ENCODE measurements at places on chromosomes 3 and 15.
A peak's percentile ranks its signal among the peaks of the same experiment; 100 is the strongest.

DNA sequence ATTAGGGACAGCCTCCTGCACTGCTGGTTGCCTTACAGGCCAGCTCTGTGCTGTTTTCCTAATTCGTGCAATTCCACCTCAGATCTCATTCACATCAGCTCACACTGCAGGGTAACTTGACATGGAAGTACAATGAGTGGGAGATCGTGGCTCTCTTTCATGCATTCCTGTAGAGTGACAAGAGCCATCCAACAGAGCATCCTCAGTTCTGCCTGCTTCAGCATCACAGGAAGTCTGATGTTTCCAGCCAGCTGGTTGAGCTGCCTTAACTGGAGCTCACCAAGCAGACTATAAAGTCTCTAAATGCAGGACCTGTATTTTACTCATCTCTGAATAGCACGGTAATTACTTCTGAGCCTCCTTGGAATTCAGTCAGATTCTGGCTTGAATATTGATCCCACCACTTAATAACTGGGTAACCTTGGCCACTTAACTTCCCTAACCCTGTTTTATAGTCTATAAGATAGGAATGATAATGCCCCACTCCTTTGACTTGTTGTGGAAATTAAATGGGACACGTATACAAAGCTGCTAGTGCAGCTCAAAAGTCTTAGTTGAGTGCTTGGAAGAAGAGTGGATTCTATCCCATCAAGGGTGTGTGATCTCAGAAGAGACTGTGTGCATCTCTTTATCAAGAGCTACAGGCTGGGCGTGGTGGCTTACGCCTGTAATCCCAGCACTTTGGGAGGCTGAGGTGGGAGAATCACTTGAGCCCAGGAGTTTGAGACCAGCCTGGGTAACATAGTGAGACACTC, 1.4 kb upstream of the DIS3L start:
- no peak for DNase-seq

DNA sequence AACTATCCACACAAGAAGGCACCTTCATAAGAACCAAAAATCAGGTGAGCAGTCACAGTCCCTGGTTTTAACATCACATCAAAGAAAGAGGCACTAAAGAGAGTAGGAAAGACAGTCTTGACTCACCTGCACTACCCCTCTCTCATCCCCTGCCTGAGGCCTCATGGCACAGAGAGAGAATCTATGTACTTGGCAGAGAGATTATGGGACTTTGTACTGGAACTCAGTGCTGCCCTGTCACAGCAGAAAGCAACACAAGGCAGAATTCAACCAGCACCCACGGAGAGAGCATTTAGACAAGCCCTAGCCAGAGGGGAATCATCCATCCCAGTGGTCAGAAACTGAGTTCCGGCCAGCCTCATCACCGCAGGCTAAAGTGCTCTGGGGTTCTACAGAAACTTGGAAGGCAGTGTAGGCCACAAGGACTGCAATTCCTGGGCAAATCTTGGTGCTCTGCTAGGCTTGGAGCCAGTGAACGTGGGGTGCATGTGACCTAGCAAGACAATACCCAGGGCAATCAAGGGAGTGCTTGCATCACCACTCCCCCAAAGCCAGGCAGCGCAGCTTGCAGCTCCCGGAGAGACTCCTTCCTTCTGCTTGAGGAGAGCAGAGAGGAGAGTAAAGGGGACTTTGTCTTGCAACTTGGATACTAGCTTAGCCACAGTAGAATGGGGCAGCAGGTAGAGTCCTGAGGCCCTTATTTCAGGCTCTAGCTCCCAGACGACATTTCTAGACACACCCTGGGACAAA, 8.5 kb upstream of the RUVBL1 start:
- DNase-seq = no peak

- peak; percentile 44 for DNase-seq
These were observed 9.6 kb upstream of the PSMD2 start for GRCh38 chr3:184289426-184289938.

- DNase-seq = no peak
These were observed 234.8 kb upstream of the WNT5A start for GRCh38 chr3:55721716-55722484.

- DNase-seq = no peak
These were observed 9.4 kb upstream of the CHAC1 start for GRCh38 chr15:40943764-40944365.

GRCh38 chr15:40873694-40874561, at the start of gene RHOV:
TSS of gene RHOV (minus strand) at chr15:40874234. CDS start at chr15:40874139, 95 bp downstream.
- peak; percentile 67 for DNase-seq

- no peak for DNase-seq
These were observed 56.2 kb upstream of the GLCE start for GRCh38 chr15:69104050-69104750.

GRCh38 chr3:102614021-102614569, 179.3 kb downstream of the ZPLD1 start:
- DNase-seq = no peak

- DNase-seq = no peak
These were observed 39.5 kb upstream of the TSEN2 start for GRCh38 chr3:12444582-12445471.

DNA sequence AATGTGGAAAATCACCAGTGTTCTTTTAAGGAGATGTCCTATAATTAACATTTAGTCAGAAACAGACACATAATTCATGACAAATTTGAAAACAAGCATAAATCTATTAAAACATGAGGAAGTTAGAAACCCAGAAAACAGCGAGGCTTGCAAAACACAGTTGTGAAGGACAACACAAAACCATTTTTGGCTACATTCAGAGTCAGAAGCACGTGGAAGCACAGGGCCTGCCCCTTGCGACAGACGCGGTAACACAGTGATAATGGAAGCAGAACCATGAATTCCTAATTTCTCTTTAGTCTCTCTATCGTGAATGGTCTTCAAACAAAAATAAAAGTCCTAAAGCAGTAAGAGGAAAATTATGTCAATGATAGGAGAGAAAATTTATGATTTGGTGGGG, 12.2 kb downstream of the NCEH1 start:
- DNase-seq = no peak

DNA sequence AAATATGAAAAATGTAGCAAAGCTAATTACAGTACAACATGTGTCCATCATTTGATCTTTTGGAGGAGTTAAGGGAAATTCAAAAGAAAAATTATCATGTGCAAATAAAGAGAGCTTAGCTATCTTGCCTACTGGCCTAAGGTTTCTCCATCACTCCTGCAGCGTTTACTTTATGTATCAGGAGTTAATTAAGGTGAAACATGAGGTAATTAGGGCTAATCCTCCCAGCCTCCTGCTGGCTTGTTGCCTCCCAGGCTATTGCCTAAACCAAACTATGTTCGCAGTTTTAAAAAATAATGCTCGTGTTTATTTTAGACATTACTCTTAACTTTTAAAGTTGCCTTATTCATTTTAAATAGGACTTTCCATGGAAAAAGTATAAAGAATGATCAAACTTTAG, 367.5 kb downstream of the ROBO2 start:
- DNase-seq = no peak

DNA sequence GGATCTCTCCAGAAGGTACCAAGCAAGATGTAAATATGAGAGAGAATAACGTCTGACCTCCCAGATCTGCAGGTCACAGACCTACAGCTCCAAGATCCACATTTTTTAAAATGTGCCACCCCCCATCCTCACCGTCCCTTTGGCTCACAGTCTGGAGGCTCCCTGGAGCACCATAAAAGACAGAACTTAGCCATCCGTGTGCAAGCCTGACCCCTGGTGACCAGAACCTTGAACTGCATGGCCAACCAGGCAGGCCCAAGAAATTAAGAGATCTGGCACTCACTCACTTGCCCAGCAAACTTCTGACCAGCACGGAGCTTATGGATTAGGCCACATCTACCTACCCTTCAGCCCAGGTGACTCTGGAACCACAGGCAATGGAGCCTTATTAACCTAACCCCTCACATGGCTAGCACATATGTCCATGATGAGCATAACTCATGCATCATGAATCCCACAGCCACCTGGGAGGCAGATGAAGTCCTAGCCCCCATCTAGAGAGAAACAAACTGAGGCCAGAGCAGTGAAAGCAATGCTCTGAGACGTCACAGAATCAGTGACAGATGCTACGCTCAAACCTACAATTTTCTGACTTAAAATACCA, 275.3 kb downstream of the UACA start:
- peak; percentile 64 for DNase-seq

GRCh38 chr15:101372960-101373525, 78.0 kb upstream of the SNRPA1 start:
- no peak for DNase-seq

- DNase-seq = no peak
These were observed 21.4 kb downstream of the CHL1 start for GRCh38 chr3:217948-218347.

GRCh38 chr3:52323526-52324295, 7.6 kb downstream of the DNAH1 start:
- no peak for DNase-seq

DNA sequence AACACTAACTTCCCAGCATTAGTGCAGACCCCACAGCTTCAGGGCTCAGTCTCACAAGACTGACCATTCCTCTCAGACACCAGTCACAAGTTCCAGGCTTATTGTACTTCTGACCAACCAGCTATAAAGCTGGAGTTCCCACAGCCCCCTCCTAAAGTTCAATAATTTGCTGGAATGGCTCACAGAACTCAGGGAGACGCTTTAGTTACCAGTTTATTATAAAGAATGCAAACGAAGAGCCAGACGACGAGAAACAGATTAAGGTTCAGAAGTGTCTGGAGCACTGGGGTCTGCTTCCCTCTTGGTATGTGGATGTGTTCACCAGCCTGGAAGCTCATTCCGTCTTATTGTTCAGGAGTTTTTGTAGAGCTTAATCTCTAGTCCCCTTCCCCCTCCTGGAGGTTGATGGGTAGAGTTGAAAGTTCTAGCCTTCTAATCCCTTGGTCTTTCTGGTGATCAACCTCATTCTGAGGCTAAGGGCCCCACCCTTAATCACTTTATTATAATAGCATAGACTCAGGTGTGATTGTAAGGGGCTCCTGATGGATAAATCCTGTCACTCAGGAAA, 4.8 kb upstream of the CSRNP1 start:
- no peak for DNase-seq

DNA sequence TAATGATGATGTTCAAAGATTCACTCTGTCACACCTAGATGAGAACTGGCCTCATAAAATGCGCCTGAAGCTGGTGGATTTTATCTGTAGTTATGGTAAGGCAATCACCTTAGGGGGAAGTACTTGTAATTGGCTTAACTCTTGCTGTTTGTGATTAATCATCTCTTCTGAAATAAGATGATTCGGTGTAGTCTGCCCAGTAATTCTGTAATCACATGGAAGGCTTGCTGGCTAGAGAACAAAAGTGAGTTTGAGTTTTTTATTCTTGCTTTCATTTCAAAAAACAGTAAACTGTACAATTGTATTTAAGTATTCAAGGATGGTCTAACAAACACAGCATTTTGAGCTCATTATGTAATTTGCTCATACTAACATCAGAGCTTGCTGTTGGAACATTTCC, 72.1 kb downstream of the OTOL1 start:
- no peak for DNase-seq

GRCh38 chr15:69311319-69311721, 12.6 kb downstream of the PAQR5 start:
- no peak for DNase-seq

DNA sequence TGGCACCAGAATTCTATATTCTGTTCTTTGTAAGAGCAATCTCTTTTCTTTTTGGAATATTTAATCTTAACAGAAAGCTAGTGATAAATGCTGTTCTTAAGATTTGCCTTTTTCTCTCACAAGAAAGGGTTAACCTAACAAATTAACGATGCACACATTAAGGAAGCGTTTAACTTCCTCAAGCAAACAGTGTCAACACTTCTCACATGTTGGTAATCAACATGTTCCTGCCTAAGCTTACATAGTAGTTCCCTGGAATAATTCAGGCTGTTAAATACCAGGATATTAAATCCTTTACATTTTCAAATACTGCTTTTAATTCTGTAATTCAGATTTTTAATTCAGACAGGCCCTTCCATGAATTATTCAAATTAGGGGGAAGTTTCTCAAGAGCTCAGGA, 67.4 kb upstream of the RPL35A start:
- DNase-seq = no peak

GRCh38 chr3:152026033-152026556, 152.7 kb downstream of the SUCNR1 start:
- no peak for DNase-seq

DNA sequence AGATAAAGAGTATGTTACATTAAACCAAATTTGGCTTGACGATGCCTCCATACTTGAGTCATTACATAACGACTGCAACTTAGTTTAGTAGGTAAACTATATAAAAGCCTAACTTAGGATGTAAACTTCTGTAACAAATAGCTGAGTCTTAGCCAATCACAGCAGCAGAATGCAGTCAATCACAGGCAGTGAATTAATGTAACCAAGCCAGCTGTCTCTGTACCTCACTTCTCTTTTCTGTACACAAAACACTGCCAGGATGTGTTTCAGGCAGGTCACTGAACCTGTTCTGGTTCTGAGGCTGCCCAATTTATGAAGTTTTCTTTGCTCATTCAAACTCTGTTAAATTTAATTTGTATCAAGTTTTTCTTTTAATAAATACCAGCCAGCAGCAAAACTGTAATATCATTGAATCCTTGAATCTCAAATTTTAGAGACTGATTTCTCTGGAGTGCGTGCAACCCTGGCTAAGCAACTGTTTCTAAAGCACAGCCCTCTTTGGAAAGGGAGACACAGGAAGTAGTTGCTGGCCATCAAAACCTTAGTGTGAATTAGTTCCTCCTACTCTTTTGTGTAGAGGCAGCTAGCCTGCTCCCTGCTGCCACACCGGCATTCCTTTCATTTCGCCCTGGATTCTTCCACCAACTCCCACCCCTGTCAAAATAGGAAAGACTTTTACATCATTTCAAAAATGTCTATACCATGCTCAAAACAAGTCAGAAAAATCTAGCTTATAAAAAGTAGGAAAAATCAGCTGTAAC, 15.2 kb downstream of the RFTN1 start:
- DNase-seq = no peak

DNA sequence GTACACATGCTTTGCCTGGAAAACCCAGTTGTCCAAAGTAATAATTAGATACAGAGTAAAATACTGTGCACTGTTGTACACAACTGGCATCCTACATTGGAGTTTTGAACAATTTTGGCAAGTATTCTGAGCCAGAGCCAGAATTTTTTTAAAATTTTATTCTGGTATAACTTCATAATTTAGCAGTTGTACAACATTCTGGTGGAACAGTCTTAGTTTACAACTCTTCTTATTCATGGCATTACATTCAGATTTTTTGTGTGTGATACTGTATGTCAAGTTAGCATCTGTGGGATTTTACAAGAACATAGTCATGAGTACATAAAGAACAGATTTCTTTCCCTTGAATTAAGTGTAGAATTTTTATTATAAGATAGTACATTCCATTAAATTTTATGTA, 67.5 kb downstream of the SLC49A4 start:
- no peak for DNase-seq

DNA sequence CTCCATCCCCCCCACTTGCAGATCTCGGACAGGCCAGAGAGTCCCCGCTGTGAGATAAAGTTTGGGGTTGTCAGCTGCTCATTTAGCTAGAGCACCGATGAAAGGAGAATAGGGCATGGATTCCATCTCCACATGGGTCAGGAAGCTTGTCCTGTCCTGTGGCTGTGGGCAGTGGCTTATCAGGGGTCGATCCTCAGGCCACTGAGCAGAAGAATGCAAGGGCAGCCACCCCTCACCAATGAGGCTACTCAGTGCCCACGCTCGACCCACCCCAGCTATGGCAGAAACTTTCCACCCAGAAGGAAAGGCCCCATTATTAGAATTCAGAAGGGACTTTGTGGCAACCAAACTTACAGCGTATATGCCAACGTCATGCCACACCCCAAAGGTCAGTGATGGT, 43.3 kb downstream of the CPN2 start:
- no peak for DNase-seq

All from T-helper 2 cell treated with Interferon-gamma antibody and Interleukin-4, amounts not matched to agents 5 μg/mL and 100 μg/mL, for 36 hours (primary cell).